ENCODE measurements at places on chromosomes 13 and 19. TPM values are rescaled to one million over a fixed set of nuclear protein-coding genes. Genes with fewer than 3 reads are reported as not detected.

Gene IZUMO2
- polyA plus RNA-seq: not detected

Gene ENOX1
- polyA plus RNA-seq: 2.0 TPM

Gene GFY
- not detected for polyA plus RNA-seq

Gene KLK1
- 0.39 TPM for polyA plus RNA-seq

GRCh38 chr19:17079710-17080439, 4.3 kb downstream of the MYO9B start:
- DNase-seq: peak; percentile 59

DNA sequence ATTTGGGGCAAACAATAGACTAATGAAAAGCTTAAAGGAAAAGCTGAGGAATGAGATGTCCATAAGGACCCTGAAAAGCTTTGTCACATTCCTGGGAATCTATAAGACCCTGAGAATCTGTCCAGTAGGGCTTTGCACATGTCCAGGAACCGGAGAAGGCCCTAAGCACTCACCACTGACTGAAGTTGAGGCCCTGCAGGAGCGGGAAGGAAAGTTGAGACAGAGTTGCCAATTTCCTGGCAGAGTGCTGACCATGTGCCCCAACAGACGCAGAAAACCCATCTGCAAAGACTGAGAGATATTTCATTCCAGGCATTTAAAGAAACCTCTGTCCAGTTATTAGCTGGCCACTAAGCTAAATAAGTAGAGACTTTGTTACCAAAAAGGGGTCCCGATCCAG, 890.5 kb downstream of the UQCRFS1 start:
- no peak for DNase-seq

DNA sequence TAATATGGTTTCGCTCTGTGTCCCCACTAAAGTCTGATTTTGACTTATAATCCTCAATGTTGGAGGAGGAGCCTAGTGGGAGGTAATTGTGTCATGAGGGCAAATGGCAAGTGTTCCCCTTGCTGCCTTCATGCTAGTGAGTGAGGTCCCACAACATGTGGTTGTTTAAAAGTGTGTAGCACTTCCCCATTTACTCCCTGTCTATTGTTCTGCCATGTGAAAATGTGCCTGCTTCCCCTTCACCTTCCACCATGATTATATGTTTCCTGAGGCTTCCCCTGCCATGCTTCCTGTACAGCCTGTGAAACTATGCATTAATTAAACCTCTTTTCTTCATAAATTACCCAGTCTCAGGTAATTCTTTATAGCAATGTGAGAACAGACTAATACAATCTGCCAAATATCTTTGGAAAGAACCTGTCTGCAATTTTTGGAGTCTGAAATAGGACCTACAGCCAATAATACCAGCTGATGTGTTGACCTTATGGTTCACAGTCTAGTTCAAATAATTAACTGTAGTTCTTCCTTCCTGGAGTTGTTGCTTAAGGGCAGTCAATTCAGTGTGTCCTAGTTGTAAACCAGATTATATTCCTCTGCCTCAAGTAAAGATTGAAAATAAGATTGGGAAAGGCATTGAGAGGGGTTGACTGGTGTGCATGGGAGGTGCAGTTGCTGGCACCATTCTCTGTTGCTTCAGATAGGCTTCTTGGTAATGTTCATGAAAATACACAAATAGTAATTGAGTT, 1442.9 kb downstream of the SLITRK1 start:
- DNase-seq: no peak

- no peak for DNase-seq
Measured at GRCh38 chr13:50200988-50201387, 185.7 kb downstream of the KCNRG start.

DNA sequence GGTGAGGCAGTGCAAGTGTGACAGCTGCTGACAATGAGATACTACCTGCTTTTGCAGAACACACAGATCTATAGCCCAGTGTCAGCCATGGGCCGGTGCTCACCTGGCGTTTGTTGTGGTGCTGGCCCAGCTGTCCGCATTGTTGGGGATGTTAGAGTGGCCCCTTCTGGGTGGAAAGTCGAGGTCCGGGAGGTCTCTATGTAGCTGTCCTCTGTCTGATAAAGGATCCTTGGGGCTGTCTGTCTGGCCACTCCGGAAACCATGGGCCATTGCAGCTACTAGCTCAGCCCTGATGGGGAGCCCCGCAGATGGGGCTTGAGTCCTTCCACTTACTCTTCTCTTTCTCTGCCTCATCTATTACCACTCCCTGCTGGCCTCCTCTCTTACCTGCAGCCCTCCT, 181.5 kb upstream of the TSHZ3 start:
- DNase-seq: no peak

DNA sequence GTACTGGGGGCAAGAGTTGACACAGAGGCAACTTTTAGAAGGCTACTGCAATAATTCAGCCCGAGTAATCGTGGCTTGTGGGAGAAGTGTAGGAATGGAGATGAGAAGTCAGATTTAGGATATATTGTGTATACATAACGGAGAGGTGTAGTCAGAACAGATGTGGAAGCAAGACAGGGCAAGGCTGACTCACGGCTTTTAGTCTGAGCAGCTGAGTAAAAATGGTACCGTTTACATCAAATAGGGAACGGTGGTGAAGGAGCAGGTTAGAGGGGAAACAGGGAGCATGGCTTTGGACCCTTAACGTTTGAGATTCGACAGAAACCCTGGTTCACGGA, 796 bp upstream of the LSM14A start:
- DNase-seq: no peak

DNA sequence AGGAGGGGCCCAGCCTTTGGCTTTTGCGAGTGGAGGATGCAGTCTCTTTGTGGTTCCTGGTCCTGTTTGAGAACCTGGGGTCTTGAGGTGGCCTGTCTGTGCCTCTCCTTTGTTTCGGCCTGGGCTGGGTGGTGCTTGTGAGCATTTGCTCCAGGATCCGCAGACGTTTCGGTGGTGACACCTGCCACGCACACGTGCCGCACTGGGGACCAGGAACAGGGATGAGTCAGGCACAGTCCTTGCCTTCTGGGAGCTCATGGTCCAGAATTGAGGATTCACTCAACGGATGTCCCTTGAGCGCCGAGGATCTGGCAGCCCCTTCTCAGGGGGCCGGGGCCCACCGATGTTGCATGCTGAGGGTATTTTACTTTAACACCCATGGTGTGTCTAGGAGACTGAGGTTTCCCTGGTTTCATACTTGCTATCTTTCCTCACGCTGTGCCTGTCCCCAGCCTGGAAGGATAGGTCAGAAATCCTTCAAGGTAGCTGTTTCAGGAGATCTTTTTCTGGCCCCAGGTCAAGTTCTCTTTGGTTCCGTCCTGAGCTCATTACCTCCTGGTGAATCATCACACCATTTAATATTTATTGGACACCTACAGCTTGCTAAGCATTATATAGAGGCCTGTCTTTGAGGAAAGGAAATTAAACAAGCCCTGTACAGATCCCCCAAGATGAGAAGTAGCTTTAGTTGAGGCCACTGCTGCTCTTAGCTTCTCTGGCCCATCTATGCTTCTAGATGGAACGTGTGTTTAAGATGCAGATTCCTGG, 5.1 kb downstream of the HDGFL2 start:
- DNase-seq: no peak

DNA sequence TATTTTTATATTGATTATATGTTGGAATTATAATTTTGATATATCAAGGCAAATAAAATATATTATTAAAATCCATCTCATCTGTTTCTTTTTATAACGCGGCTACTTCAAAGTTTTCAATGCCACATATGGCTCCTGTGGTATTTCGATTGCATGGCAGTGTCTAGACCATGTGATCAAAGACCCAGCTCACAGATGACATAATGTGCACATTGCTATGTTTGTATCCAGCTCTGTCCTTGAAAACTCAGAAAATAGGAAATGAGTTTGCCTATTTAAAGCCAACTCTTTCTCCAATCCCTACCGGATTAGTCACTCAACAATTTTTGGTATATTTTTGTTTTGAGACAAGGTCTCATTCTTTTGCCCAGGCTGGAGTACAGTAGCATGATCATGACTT, 26.2 kb downstream of the TMTC4 start:
- no peak for DNase-seq

Measured in heart right ventricle (tissue), 16 donors.